ENCODE measurements at places on chromosomes 3 and 15.

GRCh38 chr3:63228677-63229076, 49.4 kb upstream of the SYNPR start:
- no peak for DNase-seq

- no peak for DNase-seq
These were observed 15.3 kb downstream of the B3GNT5 start for GRCh38 chr3:183268366-183268765.

DNA sequence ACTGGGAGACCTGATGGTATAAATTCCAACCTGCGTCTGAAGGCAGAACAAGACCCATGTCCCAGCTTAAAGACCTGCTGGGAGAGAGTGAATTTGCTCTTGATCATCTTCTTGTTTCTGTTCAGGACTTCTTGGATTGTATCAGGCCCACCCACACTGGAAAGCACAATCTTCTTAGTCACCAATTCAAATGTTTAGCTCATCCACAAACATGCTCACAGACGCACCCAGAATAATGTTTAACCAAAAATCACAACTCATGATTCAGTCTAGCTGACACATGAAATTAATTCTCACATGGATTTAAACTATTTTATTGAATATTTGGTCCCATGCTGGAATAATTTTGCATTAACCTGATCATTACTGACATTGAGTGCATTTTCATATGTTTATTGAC, 37.8 kb upstream of the GOLGA6L2 start:
- no peak for DNase-seq

DNA sequence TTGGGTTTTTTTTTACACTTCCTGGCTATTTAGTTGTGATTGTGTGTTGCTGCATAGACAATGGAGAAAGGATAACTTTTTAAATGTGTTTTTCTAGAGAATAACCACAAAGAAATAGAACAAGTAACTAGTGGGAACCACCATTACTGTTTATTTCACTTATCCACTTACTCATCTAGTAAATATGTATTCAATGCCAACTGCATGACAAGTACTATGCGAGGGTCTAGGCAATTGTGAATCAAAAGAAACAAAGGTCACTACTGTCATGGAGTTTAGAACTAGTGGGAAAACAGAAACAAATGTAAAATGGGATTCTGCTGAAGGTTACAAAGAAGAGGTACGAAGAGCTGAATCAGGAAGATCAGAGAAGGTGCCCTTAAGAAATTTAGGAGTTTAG, 600.9 kb upstream of the ROBO2 start:
- DNase-seq, result no peak

- DNase-seq, result no peak
These were observed 144.0 kb upstream of the PDZRN3 start for GRCh38 chr3:73768524-73769308.

DNA sequence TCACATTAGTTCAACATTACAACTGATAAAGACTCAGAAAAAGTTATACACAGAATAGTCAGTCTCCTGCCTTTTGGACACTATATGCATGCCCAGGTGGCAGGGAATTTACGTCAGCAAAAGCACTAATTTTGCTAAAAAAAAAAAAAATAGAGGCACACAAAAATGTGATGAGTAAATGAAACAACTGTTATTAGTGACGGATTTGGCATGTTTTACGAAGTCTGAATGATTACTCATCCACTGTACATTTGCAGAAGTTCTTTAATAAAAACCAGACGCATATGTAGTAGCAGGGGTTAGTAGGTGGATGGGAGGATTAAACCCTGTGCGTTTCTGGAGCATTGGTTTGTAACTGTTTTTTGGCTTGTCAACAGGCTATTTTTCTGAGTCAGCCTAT, 99.0 kb downstream of the MITF start:
- no peak for DNase-seq

- peak; percentile 51 for DNase-seq
These were observed 7.2 kb downstream of the CLCN2 start for GRCh38 chr3:184354121-184354728.

DNA sequence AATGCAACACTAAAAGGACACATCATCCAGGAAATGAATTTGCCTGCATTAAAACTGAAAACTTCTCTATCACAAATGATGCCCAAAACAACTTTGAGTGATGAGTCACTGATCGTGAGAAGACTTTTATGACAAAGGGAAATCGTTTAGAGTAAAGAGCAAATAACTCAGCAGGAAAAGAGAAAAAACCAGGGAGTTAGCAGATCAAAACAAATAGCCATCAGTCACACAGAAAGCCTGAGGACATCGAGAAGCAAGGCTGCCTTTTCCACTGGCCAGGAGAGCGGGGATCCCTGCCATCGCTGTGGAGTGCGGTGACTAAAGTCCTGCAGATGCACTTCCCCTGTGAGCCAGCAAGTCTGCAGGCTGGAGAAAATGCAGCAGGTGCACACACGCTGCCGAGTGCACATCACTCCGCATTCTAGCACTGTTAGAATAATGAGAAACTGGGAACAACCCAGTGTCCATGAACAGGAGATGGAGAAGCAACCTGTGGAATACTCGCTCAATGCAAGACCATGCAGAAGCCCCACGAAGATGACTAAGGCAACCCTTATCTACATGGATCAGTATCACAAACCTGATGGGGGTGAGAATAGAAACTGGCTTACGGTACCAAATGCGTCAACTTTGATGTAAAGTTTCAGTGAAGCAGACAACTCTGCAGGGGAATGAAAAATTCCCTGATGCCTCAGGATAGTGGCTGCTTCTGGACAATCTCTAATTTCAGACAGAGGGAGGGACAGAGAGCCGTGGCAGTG, 86.4 kb downstream of the NSMCE3 start:
- DNase-seq, result no peak

DNA sequence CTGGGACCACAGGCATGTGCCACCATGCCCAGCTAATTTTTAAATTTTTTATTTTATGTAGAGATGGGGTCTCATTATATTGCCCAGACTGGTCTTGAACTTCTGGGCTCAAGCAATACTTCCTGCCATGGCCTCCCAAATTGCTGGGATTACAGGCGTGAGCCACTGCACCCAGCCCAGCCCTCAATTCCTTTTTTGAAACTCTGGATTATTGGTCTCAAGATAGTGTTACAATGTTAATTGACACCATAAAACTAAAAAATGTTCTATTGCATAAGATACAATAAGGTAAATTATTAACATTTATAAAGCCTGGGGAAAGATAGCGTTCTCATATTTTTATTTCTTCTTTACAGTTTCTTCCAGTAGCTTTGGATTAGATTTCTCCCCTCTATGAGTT, 3.9 kb upstream of the NFKBIZ start:
- no peak for DNase-seq

DNA sequence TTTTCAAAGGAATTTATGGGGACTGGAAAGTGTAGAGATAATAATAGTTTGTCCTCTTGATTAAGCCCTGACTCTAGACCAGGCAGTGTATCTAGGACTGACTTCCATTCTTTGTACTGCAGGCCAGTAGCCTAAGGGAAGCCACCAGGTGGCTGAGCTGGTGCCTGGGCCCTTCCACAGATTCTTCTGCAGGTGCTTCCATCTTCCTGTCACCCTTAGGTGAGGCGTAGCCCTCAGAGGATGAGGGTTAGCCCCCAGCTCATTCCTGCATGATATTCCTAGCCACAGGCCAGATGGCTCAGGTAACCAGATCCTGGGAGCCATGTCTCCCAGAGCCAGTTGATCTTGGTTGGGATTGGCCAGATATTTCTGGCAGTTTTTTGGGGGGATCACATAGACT, 169.0 kb upstream of the IL12A start:
- no peak for DNase-seq

DNA sequence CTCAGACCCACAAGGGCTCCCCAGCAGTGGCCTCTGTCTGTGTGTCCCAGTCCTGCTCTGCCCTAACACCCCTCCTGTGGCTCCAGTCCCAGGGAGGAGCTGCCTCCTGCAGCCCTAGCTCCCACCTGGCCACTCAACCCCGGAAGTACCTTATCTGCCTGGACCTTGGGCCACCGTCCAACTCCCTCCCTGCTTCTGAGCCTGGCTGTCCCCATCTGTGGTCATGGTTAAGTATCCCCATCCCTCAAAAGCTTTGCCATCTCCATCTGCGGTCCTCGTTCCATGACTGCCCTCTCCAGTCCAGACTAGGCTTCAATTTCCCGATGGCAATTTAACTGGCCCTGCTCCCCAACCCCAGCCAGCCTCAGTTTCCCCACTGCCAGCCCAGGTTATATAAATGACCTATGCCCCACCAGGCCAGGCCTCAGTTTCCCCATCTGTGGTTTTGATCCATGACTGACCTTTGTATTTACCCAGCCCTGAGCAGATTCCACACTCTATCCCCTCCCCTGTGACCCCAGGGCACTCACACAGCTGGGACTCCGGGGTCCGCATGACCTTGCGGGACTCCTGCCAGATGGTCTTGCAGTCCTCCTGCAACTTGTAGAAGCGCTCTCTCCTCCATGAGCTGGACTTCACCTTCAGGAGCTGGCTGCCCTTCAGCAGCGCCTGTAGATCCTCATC, 9.6 kb downstream of the PLCD1 start:
- DNase-seq, result no peak

GRCh38 chr3:126932188-126932931, 50.6 kb upstream of the PLXNA1 start:
- DNase-seq, result no peak

DNA sequence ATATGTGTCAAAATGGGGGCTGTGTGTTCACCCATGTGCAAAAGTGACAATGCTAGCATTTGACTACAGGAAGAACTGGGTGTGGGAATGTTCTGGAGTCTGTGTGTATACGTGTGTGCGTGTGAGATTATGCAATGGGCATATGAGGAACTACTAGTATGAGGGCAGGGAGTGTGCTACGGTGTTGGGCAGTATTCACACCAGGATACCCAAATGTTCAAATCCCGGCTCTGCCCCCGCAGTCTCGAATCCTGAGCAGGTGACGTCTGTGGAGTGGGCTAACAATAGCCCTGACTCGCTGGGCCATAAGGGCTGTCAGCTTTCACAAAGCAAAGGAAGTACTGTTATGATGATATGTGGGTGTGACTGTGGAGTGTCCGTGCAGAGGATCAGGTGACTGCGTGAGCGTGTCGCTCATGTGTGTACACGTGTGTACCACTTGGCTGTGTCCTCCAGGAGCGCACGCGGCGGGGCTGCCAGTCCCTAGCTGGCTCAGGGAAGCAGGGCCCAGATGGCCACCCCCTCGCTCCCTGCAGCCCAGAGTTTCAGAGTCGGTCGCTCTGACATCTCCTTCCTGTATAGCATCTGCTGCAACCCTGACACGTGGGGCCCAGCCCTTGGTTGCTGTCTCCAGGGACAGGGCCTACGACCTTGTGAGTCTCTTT, 27.2 kb downstream of the IQSEC1 start:
- DNase-seq, result no peak

- DNase-seq, result no peak
These were observed 48.1 kb downstream of the DPPA2 start for GRCh38 chr3:109268181-109268580.

DNA sequence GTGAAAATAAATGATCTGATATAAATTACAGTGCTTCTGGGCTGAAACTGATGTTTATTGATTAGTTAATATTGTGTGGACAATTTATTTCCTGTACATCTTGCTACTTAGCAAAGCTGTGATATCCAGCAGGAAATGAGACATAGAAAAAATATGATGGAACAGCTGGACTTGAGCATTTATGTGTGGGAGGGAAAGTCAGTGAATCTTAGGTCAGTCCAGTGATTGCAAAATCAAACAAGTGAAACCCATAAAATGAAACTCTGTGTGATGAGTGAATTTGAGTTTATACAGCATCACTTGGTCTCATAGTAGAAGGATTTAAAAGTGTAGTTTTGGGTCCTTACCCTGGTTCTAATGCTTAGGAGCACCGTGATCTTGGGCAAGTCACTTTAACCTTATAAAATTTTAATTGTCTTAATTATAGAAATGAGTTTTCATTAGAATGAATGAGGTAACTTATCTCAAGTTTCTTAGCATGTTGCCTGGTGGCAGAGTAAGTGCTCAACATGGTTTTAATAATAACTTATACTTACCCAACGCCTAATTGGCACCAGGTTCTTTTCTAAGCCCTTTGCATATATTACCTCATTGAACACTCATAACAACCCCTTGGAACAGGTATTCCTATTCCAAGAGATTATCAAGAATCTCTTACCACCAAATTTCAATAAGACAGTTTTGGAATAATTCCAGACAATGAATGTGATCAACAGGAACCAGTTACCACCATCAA, 194.6 kb downstream of the ADAMTSL3 start:
- no peak for DNase-seq

DNA sequence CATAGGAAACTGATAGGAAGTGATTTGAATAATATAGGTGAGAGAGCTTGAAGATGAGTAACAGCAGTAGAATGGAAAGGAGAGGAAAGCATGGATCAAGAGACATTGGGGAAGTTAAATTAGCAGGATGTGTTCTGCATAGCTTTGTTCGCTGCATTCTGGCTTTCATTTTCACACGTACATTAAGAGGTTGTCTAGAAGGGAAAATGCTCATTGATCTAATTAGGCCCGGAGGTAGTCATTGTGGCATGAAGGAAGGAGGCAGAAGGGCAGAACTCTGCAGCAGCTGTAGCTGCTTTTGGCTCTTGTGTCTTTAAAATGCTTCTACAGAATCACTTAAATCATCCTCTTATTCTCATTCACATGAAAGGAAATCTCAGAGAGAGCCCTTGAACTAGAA, 40.3 kb downstream of the KCNAB1 start:
- DNase-seq, result no peak

DNA sequence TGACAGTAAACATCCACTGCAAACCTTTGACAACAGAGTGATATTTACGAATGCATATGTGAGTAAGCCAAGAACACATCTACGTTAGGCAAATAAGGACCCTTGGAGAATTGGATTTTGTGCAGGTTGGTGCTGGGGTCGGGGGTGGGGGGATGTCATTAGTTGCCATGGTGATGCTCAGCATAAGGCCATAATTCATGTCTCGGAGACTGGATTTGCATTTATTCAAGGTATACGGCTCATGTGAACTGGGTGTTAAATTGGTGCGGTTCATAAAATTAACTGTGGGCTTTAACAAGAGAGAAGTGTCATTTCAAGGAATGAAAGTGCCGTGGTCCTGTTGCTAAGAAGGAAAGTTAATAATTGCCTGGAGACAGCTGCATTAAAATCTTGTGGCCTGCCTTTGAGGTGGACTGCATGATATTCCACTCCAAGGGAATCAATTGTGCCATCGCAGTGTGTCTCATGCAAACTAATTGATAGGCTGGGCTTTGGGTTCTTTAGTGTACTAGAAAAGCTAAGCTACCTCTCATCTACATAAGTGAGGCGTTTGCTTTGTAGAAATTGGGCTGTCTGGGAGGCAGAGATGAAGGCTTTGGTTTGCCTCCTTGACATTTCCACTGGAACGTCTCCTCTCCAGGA, 228.9 kb upstream of the FEZF2 start:
- DNase-seq, result no peak

Data from stimulated activated naive CD4-positive, alpha-beta T cell (primary cell).